Epithelial cell of esophagus (primary cell): ENCODE measurements at places on chromosomes 16 and 17.
A peak's percentile ranks its signal among the peaks of the same experiment; 100 is the strongest.

DNA sequence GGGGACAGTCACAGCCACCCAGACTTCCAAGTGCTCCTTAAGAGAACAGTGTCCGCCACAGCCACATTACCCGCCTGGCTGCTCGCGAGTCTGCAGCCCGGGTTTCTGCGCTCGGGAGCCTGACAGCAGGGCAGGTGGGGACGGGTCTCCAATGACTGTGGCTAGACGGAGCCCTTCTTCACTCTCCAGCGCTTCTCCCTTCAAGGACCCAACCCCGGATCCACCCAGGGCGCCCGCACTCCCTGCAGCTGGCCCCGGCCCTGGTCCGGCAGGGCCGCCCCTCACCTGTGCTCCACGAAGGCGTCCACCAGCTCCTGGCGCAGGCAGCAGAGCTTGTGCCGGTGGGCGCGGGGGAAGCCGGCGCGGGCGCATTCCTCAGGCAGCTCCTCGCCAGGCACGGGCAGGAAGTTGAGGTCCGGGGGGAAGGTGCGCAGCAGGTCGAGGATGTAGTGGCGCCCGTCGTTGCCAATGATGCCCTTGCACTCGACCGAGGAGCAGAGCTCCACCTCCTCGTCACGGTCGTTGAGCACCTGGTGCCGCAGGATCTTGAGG lies 13.9 kb downstream of the CLUH start:
- DNase-seq: no peak

GRCh38 chr17:81672504-81672903 lies 6.0 kb downstream of the CCDC137 start:
- DNase-seq: no peak

DNA sequence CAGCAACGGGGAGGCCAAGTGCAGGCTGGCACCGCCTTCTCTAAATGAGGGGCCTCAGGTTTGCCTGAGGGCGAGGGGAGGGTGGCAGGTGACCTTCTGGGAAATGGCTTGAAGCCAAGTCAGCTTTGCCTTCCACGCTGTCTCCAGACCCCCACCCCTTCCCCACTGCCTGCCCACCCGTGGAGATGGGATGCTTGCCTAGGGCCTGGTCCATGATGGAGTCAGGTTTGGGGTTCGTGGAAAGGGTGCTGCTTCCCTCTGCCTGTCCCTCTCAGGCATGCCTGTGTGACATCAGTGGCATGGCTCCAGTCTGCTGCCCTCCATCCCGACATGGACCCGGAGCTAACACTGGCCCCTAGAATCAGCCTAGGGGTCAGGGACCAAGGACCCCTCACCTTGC lies 18.5 kb downstream of the NGFR start:
- DNase-seq: no peak

GRCh38 chr16:68740628-68741346 lies 3.7 kb downstream of the CDH1 start:
- DNase-seq: no peak

- DNase-seq: no peak
These were observed 24.1 kb downstream of the ALOX15B start for GRCh38 chr17:8062807-8063483.

DNA sequence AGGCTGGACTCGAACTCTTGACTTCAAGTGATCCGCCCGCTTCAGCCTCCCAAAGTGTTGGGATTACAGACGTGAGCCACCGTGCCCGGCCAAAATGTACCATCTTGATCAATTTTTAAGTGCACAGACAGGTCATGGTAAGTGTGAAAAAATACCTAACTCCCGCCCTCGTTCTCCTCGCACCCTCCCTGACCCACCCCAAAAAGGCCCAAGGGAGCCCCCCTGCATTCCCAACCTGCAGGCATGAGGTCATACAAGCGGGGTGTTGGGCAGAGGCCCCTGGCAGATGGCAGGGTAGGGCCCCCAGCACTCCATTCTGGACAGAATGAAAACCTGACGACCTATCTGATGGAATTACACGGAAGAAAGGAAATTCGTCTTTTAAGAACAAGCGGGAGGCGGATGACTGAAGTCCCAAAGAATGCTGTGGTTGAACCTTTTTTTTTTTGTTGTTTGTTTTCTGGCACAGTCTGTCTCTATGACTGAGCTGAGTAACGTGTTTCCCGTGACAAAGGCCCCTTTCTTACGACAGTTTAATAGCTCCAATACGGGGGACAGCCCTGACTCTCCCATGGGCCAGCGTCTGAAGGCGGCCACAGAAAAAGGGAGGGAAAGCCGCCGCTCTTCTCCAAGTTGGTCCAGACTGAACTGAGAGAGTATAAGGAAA lies 376.4 kb downstream of the SLC39A11 start:
- peak; percentile 92 for DNase-seq

- no peak for DNase-seq
These were observed 106.2 kb downstream of the BRIP1 start for GRCh38 chr17:61757168-61757567.

DNA sequence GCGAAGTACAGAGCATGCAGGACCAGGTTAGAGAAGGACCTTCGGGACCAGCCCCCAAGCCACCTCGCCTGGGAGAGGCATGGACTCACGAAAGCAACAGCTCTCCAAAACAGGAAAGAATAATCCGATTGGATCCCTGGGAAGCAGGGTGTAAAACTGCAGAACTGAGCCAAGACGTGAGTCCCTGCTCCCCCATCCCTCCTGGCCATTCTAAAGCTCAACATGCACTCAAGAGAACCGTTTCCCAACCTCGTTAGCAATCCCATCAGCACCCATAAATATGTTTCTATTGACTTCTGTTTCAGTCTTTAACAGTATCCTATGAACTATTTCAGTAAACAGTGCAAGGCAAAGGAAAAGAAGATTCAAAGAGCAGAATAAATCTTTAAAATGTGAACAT lies 167.0 kb downstream of the COPRS start:
- DNase-seq: no peak

DNA sequence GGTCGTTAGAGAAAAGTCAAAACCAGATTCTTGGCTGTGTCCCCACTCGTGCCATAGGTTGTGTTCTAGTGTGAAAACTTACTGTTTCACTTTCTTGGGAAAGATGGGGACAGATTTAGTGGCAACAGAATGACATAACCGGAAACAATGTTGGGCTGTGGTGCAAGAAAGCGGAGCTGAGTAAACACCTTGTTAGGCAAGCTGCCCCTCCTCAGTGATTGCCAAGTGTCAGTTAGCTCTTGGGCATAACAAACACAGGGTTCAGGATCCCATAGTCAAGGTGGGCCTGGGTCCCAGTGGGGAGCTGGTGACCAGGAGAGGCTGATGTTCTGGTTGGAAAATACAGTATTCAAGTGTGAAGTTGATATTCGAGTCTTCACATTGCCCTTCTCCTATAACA lies 15.4 kb downstream of the UBN1 start:
- peak; percentile 67 for DNase-seq

- peak; percentile 67 for DNase-seq
These were observed 44.5 kb downstream of the ANKFY1 start for GRCh38 chr17:4219241-4219640.

- DNase-seq: no peak
These were observed 60.4 kb downstream of the PDPK1 start for GRCh38 chr16:2598133-2598641.

DNA sequence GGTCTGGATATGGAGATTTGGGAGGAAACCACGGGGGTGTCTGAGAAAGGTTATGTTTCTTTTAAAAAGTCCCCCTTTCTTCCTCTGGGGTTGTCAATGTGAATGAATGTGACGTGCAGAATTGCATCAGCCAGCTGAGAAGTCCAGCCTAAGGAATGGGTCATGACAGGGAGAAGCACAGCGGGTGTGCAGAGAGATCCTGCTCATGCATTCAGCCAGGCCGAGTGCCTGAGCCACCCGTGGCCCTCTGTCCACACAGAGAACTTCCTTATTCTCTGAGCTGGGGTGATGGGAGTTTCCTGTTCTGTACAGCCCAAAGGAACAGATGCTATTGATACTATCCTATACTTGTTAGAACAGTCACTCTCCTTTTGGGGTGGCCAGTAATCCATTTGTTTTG lies 117.9 kb downstream of the CPPED1 start:
- DNase-seq: no peak
